ENCODE measurements at places on chromosomes 12 and 14. TPM values are rescaled to one million over a fixed set of nuclear protein-coding genes. Genes with fewer than 3 reads are reported as not detected.
A peak's percentile ranks its signal among the peaks of the same experiment; 100 is the strongest.

DNA sequence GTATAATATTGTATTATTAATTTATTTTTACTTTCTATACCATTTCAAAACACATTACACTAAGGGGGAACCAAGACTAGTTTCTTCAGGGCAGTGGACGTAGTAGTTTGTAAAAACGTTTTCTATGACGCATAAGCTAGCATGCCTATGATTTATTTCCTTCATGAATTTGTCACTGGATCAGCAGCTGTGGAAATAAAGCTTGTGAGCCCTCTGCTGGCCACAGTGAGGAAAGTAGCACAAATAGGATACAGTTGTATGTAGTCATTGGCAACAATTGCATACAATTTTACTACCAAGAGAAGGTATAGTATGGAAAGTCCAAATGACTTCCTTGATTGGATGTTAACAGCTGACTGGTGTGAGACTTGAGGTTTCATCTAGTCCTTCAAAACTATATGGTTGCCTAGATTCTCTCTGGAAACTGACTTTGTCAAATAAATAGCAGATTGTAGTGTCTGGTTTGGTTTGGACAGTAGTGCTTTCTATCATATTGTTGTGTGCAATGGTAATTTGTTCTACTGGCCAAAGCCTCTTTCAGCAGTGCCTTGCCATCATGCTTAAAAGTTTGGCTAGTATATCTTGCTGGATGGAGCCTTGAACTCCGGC, 24.3 kb upstream of the PLEKHD1 start:
- peak; percentile 63 for DNase-seq

Gene ATF7
- total RNA-seq = 24.1 TPM

DNA sequence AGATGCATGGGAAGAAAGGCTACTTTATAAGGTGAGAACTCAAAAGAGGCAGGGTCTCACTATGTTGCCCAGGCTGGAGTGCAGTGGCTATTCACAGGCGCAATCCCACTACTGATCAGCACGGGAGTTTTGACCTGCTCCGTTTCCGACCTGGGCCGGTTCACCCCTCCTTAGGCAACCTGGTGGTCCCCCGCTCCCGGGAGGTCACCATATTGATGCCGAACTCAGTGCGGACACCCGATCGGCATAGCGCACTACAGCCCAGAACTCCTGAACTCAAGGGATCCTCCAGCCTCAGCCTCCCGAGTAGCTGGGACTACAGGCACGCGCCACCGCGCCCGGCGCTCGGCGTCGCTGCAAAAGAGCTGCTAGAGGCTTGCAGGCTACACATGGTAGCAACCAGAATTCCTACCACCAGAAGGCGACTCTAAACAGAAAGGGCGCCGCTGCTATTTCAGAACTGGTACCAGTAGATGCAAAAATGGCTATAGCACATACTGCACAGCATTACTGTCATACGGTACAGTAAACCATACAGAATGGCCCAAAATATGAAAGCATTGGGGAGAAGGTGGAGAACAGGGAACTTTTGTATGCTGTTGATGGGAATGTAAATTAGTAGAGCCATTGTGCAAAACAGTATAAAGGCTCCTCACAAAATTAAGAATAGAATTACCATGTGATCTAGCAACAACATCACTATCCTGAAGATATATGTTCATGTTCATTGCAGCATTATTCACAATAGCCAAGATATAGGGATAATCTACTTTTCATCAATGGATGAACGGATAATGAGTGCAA, 1.2 kb upstream of the NEMF start:
- DNase-seq = no peak

GRCh38 chr12:93226361-93226760, 151.4 kb upstream of the NUDT4 start:
- DNase-seq = no peak

- DNase-seq = no peak
Observed at GRCh38 chr14:92726135-92726932, 22.1 kb downstream of the LGMN start.

Gene RASAL1
- total RNA-seq = 0.11 TPM

DNA sequence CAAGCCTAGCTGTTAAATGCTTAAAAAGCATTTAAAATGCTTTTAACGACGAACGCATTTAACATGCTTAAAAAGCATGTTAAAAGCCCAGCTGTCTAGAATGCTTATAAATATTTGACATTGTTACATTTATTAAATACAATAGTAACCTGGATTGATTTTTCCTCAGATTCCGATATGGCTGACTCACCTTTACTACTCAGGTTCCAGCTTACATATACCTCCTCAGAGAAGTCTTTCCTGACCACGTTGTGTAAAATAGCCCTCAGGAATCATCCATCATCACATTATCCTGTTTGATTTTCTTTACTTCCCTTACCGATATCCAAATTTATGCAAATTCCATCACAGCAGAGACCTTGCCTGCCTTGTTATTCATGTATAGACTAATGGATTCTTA, 51.4 kb downstream of the SLC41A2 start:
- no peak for DNase-seq

GRCh38 chr12:54701940-54702592, 53.9 kb upstream of the DCD start:
- DNase-seq = no peak

DNA sequence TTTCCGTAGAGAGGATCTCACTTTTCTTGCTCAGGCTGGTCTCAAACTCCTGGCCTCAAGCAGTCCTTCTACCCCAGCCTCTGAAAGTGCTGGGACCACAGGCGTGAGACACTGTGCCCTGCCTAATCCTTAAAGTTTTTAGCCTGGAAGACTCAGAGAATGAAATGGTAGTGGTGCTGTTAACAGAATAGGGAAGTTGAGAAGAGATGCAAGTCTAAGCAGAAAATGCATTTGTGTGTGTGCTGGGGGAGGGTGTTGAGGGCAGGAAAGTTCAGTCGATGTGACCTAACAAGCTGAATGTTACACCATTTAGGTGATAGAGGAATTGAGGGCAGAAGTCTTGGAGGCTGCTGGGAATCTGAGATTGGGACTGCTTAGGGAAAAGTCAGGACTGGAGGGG, 6.9 kb upstream of the TUBA1A start:
- no peak for DNase-seq

GRCh38 chr14:76121089-76121748, 30.5 kb upstream of the GPATCH2L start:
- no peak for DNase-seq

DNA sequence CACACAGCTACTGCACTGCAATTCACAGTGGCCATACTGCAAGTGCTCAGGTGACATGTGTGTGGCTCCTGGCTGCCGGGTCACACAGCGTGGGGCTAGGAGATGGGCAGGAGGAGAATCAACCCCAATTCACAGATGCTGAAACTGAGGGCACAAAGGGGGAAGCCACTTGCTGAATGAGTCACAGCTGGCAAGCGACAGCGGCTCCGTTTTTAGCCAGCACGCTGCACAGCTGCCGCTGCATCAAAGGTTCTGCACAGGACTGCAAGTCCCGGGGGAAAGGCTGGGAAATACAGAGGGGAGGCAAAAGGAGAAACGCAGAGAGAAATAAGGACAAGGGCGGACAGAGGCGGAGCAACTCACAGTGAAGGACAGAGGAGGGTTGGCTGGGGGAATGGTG, 57.9 kb downstream of the KDM2B start:
- no peak for DNase-seq

Gene TBX3
- total RNA-seq = 123 TPM

DNA sequence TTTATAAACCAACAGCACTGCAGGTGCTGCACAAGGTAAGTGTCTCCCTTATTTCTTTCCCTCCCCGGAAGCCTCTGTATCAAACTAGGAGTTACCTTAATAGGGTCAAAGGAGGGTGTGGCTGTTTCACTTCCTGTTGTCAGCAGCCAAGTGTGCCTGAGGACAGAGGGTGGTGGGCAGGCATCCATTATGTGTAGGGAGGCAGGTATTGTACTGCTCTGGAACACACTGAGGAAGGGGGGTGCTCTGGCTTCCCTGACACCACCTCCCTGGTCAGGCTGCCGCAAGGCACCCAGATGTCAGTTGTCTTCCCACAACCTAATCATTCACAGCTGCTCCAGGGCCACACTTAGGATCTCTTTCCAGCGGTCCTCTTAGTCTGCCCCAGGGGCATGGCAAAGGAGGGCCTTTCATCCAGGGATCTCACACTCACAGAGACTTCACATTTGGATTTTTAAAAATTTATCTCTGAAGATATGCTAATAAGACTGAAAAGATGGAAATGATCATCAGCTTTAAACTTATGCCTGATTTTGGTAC, 132.0 kb upstream of the ARHGAP5 start:
- no peak for DNase-seq

DNA sequence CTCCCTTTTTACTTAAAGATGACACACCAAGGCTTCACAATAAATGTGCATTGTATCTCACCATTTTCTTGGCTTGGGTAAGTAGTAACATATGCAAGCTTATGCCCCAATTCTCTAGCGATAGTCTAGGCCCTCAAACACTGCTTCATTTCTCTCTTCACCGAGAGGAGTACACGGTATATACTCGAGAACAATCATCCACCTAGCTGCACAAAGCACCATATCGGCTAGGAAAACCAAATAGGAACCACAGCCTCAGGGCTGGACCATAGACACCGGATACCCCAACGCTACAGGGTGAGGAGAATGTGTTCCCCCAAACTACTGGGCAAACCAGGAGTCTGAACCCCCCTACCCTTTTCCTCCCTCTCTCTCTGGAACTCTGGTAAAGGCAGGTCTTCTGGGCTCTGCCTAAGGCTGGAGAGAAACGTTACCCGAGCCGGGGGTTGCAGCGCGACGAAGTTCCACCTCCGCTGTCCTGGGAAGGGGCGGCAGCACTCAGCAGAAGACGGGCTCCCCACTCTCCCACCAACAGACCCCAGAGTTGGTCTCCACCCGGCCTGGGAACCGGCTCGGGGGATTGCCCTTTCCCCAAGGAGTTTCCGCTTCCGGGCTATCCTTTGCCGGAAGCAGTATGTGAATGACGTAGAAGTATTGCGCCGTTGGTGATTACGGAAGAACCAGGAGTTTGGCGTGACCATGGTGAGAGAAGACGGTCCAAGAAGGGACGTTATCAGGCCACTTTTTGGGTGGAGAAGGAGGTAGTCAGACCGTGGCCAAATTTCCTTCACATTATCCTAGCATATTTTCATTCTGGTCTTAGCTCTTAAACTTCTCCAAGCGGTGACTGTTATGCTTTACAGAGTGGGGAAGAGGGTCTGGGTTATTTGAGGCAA, at the start of the genes AREL1 and FCF1:
AREL1 (minus strand) TSS at position 582 of the 896 bp plus-strand sequence. CDS start 27,465 bp downstream, outside the sequence.
FCF1 (plus strand) TSS at position 646 of the 896 bp plus-strand sequence; CDS start at position 700, 54 bp downstream.
- peak; percentile 86 for DNase-seq

GRCh38 chr12:88063375-88063774, 34.2 kb upstream of the C12orf50 start:
- DNase-seq = no peak

Gene RNASE7
- not detected for total RNA-seq

Gene ARHGEF40
- total RNA-seq = 43.9 TPM

Gene JAG2
- total RNA-seq = 11.2 TPM

DNA sequence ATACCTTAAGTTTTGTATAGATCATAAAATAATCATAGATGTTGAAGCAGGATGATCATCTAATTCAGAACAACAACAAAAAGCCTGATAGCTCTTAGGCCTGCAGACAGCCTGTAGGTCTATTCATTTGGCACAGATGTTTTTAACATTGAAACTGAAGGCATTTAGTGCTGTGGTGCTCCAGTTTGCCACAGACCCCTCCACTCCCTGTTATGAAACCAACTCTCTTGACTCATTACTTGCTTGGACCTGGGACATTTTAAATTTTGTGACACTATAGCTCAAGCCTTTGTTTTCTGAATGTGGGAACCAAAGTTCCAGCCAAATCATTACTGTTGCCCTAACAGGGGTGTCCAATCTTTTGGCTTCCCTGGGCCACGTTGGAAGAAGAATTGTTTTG, 9.1 kb downstream of the PRKCH start:
- no peak for DNase-seq

DNA sequence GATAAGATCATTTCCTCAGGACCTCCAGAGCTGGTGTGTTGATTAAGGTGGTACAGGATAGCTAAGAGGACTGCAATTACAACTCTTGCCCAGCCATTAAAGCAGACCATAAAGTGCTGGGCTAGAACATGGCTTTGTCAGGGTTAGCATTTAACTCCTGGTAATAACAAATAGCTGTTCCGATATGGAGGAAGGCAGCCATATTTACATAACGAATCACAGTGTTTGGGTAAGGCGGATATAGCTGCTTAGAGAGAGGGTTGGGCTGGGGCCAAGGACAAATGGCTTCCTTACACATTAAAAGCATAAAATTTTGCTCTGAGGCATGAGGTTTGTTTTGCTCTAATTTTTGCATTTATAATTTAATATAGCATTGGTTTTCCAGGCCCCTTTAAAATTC, 297.7 kb upstream of the DDHD1 start:
- DNase-seq = no peak

DNA sequence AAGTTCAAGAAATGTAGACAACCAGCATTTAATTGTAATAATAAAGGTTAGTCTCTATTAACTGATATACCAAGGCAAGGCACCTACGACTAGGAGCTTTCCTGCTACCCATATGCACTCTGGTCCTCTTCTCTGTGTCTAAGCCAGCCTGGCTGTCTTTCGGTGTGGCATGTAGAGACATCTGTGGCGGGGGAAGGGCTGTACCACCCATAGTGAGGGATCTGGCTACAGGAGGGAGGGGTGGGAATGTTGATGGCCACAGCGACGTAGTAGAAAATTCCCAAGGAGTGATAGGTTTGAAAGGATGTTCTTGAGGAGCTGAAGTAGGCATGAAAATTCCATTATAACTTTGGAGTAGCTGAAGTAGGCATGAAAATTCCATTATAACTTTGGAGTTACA, 344.2 kb downstream of the ATP23 start:
- no peak for DNase-seq

Gene VEZT
- 153 TPM for total RNA-seq

DNA sequence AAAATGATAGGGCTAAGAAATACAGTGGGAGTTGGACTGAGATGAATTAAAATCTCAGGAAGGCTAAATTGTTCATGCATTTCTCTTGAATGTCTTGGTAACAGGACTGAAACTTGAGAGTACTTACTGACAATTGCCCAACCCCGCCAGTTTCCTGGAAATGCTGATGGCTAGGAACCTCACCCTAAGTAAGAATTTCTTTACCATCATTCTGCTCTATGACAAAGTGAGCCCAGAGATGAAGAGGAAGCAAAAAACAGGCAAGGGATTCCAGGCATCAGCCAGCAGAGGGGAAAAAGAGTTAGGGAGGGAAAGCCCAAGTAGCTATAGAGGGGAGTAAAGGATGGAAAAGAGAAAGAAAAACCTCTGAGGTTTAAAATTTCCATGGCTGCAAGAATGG, 397.7 kb downstream of the MDGA2 start:
- DNase-seq = no peak

DNA sequence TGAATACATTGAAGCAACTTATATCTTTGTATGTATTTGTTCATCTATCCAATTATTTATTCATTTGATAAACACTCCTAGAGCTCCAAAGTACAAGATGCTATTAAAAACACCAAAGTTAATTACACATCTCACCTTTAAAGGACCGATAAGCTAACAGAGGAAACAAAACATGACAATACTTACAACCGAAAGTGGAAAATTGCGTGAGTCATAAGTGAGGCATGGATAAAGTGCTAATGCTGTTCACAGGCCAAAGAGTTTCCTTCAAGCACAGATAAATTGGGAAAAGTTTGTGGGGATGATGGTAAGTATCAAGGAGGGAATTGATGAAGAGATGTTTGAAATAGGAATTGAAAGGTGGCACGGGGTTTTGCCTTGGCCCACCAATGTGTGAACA, 172.8 kb upstream of the KITLG start:
- no peak for DNase-seq

GRCh38 chr12:76588881-76589565, 29.5 kb upstream of the OSBPL8 start:
- DNase-seq = no peak

- no peak for DNase-seq
Observed at GRCh38 chr12:33988197-33988805, 34.0 kb upstream of the ALG10 start.

Measured in urinary bladder (tissue), 4 donors.